ENCODE measurements at places on chromosomes 1 and 21.

- DNase-seq: no peak
Observed at GRCh38 chr1:74548961-74549750, 36.7 kb upstream of the LRRC53 start.

DNA sequence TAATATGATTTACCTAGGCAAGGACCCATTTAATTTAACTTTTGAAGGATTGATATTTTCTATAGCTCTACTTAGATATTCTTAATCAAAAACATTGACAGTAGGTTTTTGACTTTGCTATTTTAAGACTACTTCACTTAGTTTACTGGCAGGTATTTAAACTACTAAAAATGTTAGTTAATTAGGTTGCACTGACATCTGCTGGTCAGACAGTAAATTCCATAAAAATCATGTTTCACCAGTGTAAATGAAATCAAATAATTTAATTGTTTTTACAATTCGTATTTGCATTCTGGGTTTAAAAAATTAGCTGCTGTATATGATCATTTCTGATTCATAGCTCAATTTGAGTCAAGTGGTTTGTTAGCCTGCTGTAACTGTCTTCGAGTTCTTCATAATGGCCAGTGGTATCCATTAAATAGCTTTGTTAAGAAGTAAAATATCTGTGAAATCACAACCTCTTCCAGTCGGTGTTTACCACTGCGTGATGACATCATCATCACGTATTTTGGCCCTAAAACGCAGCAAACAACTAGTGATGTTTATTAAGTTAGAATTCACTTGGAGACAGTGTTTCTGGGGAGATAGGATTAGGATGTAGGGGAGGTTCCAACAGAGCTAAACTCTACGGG is 26.2 kb downstream of the EXTL2 start:
- DNase-seq: peak; percentile 23

DNA sequence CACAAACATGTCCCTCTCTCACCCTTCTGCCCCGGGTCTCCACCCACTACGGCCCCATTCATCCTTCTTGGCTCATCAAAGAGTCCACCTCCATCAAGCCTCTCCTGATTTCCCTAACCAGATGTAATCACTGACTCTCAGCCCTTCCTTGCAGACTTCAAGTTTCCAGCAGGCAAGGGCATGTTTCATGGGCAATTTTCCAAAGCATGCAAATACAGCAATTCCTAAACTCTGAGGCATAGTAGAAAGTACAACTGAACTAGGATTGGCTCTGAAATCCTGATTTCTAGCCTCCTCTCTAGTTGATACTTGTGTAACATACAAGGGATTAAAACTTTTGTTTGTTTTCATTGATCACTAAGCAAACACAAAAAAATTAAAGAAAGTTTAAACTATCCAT is 109.1 kb upstream of the GADD45A start:
- peak; percentile 48 for DNase-seq

DNA sequence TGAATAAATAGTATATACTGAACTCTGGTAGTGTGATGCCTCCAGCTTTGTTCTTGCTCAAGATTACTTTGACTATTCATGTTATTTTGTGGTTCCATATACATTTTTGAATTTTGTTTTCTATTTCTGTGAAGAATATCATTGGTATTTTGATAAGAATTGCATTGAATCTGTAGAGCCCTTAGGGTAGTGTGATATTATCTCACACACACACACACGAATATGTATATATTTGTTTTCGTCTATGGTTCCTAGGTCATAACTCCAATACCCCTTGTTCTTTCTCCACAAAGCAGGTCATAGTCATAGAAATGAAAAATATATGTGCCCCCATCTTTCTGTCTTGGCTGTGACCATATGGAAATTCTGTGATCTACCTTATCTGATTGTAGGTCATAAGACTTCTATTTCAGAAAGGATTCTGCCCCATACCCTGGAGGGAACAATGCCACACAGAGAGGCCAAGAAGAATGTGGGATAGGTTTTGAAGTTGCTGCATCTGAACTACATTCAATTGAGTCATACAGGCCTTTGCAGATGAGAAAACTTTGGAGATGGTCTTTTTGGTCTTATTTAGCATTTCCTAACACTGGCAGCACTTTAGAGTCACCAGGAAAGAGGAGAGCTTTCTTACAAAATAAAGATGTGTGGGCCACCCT is 32.0 kb upstream of the GBP5 start:
- DNase-seq: no peak

DNA sequence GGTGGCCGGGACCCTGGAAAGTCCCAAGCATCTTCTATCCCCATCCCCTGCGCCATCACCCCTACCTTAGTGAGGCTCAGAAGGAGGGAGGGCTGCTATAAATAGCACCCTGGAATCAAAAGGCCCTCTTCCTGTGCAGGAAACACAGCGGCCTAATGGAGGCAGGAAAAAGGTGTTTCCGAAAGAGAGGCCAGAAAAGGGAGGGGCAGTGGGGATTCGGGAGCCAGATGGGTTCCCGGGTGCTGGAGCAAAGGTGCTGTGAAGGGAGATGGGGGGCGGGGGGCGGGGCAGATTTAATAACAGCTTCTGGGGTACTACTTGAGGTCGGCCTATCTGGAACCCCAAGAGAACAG is 16.6 kb downstream of the NAV1 start:
- no peak for DNase-seq

DNA sequence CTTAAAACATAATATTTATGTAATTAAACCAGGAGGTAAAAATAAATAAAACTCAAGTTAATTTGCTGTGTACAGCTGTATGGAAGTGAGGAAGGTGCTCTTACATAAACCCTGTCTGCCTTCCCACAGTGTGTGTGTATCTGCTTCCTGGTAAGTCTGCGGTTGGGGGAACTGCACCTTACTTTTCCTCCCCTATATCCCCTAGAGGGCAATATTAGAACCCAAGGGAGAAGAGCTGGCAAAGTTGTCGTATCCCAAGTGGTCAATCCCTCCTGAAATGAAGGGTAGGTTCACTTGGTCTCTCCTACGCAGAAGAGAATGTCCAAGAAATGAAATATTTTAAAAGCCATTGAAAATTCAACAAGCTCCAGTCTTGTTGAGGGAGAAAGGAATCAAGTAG is 17.8 kb upstream of the JAK1 start:
- DNase-seq: no peak

- peak; percentile 40 for DNase-seq
Observed at GRCh38 chr1:83931658-83932253, 67.2 kb downstream of the TTLL7 start.

- DNase-seq: no peak
Observed at GRCh38 chr1:90175490-90176167, 180.7 kb downstream of the ZNF326 start.

DNA sequence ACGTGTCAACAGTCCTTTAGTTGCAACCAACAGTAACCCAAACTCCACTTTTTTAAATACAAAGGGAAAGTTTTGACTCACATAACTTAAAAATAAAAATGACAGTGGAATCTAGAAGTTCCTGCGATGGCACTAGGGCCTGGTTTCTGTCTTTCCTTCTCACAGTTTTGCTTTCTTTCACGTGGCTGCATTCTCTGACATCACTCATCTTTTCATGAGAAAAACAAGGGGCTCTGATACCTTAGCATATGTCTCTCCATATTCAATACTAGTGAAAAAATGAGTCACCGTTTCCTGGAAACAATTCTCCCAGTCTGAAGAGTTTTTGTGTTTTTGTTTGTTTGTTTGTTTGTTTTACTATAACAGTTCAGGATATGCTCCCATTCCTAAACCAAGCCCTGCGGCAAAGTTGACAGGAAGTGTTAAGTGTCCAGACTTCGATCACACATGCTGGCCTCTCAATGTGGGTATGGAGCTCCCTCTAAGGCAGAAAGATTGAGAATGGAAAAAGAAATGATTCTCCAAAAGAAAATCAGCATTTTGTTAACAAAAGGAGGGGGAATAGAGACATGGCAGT is 483.3 kb downstream of the TTLL7 start:
- DNase-seq: no peak

DNA sequence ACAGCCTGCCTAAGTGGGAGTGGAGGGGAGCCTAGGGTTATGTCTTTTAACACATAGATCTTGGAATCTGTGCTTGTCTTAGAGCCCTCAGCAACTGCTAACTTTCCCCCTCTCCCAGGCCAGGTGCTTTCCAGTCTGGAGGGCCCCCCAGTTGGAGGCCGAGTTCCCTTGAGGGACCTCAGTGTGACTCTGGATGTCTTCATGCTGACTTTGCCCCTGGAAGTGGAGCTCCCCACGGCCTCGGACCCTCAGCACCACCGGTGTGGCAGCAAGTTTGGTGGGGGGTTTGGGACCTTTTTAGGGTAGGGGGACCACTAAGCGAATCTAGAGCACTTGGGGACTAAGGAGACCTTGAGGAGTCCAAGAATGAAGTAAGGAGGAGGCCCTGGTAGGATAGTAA is 22.9 kb downstream of the HYI start:
- no peak for DNase-seq

DNA sequence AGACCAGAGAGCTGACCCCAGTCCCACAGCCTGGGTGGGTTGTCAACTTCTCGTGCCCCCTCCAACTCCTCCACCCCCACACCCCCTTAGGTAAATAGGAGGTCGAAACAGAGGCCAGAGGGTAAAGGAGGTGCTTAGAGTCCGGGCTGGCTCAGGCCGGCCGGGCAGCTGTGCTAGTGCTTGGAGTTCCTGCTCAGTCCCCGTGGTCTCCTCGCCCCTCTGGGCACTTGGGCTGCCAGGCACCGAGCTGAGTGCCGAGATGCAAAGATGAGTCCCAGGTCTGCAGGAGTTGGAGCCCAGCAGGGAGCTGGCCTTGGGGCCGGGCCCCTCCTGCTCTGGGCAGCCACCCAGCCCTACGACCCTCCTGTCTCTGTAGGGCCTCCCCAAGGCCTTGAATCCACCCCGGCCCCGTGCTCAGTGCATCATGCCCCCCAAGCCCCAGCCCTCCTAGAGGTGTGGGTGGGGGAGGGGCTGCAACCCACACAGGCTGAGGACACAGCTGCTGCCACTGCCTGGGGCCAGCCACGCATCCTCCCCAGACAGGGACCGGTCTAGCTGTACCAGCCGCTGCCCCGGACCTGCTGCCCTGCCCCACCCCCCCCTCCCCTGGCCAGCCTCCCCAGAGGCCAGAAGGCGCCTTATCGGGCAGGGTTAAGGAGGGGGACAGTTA is 1.9 kb downstream of the SMIM1 start:
- DNase-seq: no peak

DNA sequence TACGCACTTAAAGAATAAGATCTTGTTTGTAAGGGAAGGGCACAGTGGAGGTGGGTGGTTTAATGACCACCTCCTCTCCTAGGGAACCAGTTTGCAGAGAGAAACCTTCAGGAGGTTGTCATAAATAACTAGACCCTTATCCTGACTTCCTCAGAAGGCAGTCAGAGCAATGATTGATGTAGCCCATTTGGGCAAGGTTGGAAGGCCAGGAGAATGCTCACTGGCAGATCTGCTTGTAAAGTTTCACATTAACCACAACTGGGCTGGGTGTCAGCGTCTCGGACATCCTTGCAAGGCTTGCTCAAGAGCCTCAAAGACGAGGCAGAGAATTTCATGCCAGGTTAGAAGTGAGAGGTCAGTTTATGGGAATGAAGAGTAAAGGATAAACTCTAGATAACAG is 87.6 kb upstream of the TRABD2B start:
- DNase-seq: no peak

DNA sequence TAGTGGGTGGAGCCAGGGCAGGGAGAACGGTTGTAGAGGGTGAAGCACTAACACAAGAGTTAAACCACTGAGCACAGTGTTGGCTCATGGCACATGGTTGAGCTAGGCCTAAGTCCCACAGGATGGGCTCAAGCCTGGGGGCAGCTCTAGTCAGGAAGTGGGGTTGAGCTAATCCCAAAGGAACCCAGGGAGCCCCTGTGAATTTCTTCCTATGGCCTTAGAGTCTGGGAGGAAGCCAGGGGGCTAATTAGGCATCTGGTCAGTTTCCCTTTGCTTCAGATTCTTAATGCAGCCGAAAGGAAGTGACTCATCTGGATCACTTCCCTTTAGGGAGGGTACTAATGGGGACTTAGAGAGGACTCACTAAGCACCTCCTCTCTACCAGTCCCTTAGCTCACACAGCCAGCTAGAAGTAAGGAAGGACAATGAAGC is 10.1 kb downstream of the CFAP45 start:
- DNase-seq: peak; percentile 99

DNA sequence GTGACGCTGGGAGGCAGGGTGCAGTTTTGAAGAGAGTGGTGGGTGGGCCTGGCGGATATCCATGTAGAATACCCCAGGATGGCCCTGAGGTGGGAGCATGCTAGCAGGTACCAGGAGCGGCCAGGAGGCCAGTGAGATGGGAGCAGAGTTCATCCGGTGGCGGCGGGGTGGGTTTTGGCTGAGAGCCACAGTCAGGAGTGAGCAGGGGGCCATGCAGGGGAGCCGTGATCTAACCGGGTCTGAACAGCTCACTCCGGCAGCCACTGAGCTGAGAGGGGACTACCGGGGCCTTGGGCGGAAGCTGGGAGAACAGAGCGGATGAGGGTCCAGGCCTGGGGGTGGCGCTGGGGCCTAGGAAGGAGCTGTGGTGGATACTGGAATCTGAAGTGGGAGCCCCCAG is 47.6 kb upstream of the LRP8 start:
- no peak for DNase-seq

DNA sequence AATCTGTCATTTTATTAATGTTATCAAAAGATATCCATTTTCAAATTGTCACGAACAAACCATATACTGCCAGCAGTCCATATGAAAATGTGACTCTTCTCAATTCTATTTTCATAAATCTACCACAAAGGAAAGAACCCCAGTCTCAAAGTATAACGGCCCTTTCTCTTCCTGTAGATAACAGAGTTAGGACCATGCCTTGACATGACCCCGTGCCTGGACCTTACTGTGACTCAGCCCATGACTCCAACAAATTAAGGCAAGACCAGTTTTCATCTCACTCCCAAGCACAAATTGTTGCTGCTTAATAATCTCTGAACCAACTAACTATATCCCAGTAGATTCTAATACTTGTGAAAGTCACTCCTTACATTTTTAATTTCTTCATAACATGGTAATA is 124.4 kb upstream of the NFIA start:
- no peak for DNase-seq

GRCh38 chr1:43000271-43000670 is 41.6 kb upstream of the SLC2A1 start:
- DNase-seq: no peak

DNA sequence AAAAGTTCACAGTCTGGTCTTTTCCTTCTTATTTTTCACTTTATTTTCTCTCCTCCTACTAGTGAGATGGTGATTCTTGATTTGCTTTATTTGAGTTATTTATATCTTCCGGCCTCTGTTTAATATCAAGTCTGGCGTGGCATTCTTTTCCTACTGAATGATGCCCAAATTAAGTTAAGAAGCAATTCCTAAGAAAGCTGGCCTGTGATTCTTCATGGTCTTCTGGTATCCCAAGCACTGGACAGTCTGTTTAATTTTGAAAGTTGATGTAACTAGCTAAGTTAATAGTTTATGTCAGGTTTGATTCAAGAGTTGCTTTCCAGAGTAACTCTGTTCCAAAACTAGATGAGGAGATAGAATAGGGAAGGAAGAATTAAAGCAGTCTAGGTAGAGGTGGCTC is 9.2 kb upstream of the ENAH start:
- DNase-seq: no peak

Measured in HT1080 (cell line).